ENCODE measurements at places on chromosomes 1 and 21. TPM values are rescaled to one million over a fixed set of nuclear protein-coding genes. Genes with fewer than 3 reads are reported as not detected.

- no peak for DNase-seq
These were observed 46.2 kb upstream of the TINAGL1 start for GRCh38 chr1:31529999-31530684.

- DNase-seq: no peak
These were observed 7.5 kb downstream of the LRRC8C start for GRCh38 chr1:89640440-89640839.

- DNase-seq: no peak
These were observed 84.3 kb upstream of the KLHDC7A start for GRCh38 chr1:18396247-18396980.

- no peak for DNase-seq
These were observed 136.5 kb downstream of the ZZZ3 start for GRCh38 chr1:77545970-77546369.

GRCh38 chr1:151085953-151086559, 15.5 kb downstream of the GABPB2 start:
- DNase-seq: no peak

- no peak for DNase-seq
These were observed 37.2 kb downstream of the COLGALT2 start for GRCh38 chr1:184000321-184000720.

DNA sequence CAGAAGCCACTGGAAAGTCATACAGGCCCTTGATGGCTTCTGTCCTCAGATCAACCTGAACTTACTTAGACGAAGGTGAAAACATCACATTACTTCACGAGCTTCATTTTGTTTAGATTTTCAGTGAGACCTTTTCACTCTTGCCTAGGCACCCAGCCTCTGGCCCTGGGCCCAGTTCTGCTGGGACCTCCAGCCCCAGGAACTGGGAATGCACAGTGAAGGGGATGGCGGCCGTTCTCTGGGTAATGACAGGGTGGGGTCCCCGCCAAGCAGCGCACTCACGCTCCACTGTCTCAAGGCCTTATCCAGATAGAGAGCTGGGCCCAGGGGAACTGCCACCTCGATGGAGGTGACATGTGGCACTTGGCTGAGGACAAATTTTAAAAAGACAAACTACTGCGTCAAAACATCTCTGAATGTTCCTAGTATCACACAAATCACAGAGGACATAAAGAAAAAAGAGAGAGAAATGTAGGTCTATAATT, 54.8 kb downstream of the NPHP4 start:
- DNase-seq: no peak

GRCh38 chr1:246576709-246577032, 10.4 kb downstream of the CNST start:
- DNase-seq: no peak

DNA sequence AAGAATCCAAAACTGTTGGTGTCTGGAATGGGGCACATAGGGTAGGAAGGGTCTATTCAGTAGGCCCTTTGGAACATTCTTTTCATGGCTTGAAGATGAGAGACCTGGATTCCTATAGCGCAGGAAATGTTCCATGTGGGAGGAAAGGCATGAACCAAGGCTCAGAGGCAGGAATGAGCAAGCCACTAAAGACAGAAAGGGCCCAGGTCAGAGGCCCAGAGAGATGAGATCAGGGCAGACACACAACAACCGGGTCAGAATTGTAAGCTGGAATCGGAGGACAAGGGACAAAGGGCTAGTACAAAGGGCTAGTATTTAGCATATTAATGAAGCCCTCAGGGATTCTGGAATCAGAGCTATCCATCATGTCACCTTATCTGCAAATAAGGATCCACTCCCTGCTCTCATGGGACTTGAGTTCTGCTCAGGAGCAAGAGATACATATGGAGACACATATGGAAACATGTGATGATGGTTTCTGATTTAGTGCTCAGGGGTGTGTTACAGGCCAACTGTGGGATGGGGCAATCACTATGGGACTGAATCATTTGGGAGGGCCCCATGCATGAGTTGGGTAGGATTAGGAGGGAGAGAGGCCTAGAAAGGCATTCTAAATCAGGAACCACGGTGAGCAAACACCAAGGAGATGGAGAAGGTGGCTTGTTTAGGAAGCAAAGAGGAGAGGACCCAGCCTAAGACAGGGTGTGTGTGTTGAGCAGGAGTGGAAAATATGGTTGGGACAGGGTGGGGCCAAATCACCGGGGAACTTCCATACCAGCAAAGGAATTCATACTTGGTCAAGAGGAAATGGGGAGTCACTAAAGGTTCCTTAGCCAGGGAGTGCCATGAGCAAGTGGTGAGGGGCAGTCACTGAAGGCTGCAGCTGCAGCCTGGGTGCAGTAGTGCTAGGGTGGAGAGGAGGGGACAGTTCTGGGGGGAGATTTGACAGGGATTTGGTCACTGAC, 8.6 kb downstream of the NECTIN4 start:
- DNase-seq: no peak

DNA sequence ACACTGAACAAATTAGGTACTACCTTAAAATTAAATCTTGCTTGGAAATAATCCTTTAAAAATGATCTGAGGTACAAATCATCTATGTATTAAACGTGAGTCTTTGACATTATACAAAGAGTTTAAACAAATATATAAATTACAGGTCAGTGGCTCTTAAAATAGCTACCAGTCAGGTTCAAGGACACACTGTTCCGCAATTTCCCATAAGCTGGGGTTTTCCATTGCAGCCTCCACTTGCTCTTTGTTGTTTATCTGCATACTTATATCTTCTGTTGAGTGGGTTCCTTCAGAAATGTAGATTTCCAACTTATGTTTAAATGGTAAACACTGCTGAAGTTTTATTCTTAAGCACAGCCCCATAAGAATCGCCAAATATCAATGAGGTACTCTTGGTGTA, 5.7 kb upstream of the MRPL55 start:
- DNase-seq: no peak

GRCh38 chr1:41612953-41613352, 128.5 kb upstream of the EDN2 start:
- no peak for DNase-seq

- DNase-seq: no peak
These were observed 7.8 kb upstream of the GPR88 start for GRCh38 chr1:100530141-100530540.

GRCh38 chr1:160094291-160094625, 4.2 kb downstream of the IGSF8 start:
- DNase-seq: no peak

DNA sequence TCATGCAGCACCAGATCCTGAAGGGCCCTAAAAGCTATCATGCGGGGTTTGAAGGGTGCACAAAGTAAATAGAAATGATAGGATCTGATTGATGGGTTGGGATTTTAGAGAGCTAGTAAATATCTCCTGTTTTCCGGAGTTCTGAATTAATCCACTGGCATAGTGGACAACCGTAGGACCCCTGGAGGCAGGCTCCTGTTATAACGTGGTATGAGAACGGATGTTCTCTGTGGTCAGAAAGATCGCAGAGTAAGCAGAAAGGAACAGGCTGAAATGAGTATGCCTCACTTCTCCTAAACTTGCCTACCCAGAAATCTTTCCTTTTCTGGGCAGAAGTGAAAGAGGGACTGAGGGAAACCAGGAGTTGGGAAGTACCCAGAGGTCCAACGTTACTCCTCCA, 470.8 kb downstream of the AJAP1 start:
- no peak for DNase-seq

GRCh38 chr1:55579332-55580001, 364.3 kb upstream of the USP24 start:
- no peak for DNase-seq

DNA sequence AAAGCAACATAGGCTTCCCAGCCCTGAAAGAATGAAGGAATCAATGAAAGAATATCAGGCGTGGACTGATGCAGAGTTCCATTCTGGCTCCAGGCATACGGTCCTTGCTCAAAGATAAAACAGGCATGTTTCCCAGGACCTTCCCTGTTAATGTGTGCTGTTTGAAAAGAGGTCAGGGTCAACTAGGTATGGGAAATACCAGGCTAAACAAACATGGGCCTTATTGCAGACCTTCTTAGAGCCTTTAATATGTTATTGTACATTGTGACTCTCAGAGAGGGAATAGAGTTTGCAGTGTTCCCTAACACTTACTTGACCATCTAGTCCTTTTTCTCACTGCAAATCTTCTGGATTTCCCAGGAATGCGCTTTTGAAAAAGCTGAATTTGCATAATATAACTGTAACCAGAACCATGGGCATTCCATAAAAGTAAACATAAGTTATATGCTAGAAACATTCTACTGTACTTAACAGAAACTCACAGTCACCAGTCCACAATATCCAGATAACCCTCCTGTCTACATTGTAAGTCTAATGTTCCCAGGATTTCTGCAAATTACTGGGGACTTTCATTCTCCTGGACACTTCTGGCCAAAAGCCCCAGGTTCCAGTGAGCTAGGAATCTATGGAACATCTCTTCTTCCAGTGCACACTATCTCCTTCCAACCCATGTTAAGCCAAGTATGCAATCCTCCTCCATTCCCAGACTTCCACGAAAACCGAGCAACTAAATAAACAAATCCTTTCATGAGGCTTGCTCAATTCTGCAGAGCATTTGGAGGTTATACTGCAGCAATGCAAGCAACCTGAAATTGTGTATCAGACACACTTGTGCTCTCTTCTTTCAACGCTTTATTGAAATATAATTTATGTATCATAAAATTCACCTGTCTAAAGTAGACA, 486.6 kb downstream of the SETD4 start:
- no peak for DNase-seq

DNA sequence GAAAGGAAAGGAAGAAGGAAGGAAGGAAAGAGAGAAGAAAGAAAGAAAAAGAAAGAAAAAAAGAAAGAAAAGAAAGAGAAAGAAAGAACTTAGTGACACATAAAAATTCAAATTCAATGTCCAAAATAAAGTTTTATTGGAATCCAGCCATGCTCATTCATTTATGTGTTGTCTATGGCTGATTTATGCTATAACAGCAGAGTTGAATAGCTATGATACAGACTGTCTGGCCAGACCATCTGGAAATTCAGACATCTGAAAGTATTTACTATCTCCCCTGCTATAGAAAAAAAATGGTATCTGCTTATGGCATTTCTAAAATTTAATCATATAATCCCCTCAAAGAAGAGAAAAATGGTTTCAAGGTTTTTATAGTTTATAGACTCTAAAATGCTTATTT, 79.4 kb upstream of the RRP15 start:
- no peak for DNase-seq

DNA sequence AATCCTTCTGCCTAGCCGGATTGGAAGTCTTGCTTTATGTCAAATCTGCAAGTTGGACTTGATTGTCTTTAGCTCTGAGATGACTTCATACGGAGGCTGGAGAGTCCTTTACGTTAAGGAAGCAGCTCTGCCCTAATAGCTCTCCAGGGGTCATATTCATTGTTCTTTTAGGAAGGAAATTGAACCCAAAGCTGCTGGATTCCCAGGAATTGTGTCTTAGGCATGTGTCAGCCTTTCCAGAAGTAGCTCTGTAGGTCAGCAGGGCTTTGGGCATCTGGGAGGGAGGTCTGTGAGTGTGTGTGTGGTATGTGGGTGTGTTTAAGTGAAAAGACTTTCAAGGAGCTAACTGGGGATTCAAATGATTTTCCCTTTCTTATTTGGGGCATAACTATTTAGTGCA, 82.4 kb downstream of the ABCA4 start:
- DNase-seq: no peak

DNA sequence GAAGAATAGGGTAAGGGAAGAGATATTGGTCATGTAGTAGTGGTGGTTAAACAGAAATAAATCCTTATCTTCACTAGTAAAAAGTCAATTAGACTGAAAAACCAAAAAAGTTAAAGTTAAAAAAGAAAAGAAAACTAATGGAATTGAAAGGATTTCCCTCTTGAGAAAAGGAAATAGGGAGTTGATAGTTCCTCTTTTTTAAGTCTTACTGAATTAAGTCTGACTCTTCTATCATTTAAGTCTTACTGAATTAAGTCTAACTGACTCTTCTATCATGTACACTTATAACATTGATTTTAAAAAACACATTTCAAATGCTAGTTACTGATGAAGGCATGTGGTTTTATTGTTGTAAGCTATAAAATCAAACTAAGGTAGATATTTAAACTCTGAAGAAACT, 49.5 kb upstream of the TENT5C start:
- DNase-seq: no peak

- DNase-seq: no peak
These were observed 14.1 kb upstream of the TRAPPC10 start for GRCh38 chr21:43997766-43998742.

DNA sequence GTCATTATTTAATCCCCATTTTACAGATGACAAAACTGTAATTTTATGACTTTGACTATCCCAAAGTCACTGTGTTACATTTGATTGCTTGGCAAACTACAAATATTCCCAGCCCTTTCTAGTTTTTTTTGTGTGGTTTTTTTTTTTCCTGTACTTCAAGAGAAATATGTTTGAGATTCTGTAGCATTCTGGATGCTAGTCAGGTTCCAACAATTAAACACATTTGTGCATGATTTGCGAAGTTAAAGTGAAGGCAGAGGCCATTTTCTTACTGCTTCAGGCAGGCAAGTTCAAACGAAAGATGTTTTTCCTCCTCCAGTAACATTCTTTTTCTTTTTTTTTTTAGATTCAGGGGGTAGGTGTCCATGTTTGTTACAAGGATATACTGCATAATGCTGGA, 107.9 kb upstream of the SERTAD4 start:
- no peak for DNase-seq

DNA sequence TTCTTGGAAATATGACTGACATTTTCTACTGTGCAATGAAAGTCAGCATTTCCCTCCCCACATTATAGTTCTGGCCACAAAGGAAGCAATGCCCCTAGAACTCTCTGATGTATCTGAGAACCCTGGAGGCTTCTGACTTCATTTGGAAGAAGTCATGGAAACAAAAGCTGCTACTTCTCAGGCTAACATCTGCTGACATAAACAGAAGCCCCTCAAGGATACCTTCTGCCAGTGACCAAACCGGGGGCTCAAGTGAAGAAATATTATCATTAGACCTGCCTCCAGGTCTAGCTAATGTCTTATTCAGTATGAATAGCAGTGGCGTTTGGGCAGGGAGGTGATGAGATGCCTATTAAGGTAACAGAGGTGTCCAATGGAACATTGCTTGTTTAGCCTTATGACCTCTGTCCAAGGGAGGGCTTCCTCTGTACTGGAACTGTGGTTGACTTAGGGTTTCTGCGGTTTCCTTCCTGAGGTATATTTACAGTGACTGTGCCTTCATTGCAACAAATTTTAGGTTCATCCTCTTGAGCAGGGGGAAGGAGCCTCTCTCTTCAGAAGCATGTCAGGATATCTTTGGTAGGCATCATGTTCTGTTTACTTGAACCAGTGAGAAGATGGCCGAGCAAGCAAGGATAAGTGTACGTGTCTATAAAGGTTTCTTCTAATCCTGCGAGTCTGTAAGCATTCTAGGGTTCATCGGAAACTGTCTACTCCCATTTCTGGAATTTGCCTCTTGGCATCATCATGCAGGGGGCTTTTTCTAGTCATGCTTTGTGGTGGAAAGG, 161.7 kb downstream of the PBX1 start:
- DNase-seq: no peak

SERINC2 gene
- 61.3 TPM for polyA plus RNA-seq

IL22RA1 gene
- polyA plus RNA-seq: not detected

ORC1 gene
- polyA plus RNA-seq: 2.3 TPM

OVAAL gene
- polyA plus RNA-seq: not detected

PPFIA4 gene
- polyA plus RNA-seq: 1.5 TPM

GBP5 gene
- not detected for polyA plus RNA-seq

GPR52 gene
- polyA plus RNA-seq: 0.10 TPM

JUN gene
- 56.5 TPM for polyA plus RNA-seq

ZNF695 gene
- polyA plus RNA-seq: 1.2 TPM

PAQR7 gene
- polyA plus RNA-seq: 10.7 TPM

RHEX gene
- not detected for polyA plus RNA-seq

KRTAP12-4 gene
- not detected for polyA plus RNA-seq
